ENCODE measurements at places on chromosomes 16 and 17.

- DNase-seq = no peak
Measured at GRCh38 chr16:46768809-46769208, 20.7 kb upstream of the MYLK3 start.

GRCh38 chr16:68900009-68900408, 56.7 kb downstream of the TANGO6 start:
- no peak for DNase-seq

- DNase-seq = peak; percentile 80
Measured at GRCh38 chr17:82298538-82299421, 18.6 kb downstream of the CD7 start.

- DNase-seq = peak; percentile 23
Measured at GRCh38 chr17:65402513-65403496, 158.6 kb downstream of the AXIN2 start.

GRCh38 chr17:5096731-5097100, 15.0 kb downstream of the ZNF232 start:
- DNase-seq = no peak

- DNase-seq = no peak
Measured at GRCh38 chr17:5588584-5588983, 4.3 kb upstream of the NLRP1 start.

DNA sequence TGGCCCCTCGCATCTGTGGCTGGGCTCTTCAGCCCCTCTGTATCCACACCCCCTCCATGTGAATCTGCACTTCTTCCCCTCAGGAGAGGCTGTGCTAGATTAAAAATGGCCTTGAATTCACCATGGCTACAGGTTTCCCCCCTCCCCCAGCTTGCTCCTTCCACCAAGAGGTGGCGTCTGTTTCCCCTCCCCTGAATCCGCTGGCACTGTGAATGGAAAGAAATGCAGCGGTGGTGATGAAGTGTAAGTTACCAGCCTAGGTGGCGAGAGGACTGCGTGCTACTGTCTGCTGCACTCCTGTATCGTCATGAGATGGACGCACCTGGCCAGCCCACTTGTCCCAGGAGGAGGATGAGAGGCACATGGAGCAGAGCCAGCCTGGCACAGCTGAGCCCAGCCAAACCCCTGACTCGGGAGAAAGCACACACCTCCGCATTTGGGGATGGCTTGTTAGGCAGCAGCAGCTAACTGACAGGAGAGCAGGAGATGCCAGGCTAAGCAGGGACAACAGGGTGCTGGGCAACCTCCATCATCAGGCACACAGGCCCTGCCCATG, 26.2 kb downstream of the TNFRSF13B start:
- DNase-seq = peak; percentile 41

DNA sequence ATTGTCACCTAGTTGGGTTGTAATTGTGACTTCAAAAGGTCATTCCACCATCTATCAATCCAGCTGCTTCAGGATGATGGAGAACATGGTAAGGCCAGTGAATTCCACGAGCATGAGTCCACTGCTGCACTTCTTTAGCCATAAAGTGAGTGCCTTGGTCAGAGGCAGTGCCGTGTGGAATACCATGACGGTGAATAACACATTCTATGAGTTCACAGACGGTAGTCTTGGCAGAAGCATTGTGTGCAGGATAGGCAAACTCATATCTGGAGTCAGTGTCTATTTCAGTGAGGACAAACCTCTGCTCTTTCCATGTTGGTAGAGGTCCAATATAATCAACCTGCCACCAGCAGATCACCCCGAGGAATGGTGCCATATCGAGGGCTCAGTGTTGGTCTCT, 650.9 kb downstream of the KCNJ2 start:
- DNase-seq = no peak

- no peak for DNase-seq
Measured at GRCh38 chr17:9383826-9384225, 191.8 kb downstream of the STX8 start.

GRCh38 chr16:86531191-86531545, 20.8 kb downstream of the FOXF1 start:
- DNase-seq = peak; percentile 88

DNA sequence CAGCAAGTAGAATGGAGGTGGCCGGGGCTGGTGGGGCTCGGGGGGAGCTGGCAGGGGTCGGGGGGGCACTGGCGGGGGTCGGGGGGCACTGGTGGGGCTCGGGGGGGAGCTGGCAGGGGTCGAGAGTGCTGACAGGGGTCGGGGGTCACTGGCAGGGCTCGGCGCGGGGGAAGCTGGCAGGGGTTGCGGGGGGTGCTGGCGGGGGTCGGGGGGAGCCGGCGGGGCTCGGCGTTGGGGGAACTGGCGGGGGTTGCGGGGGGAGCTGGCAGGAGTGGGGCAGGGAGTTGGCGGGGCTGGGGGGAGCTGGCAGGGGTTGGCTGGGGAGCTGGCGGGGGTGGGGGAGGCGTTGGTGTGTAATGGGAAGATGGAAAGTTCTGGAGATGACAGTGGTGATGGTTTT, 25.1 kb downstream of the CCDC57 start:
- DNase-seq = no peak

DNA sequence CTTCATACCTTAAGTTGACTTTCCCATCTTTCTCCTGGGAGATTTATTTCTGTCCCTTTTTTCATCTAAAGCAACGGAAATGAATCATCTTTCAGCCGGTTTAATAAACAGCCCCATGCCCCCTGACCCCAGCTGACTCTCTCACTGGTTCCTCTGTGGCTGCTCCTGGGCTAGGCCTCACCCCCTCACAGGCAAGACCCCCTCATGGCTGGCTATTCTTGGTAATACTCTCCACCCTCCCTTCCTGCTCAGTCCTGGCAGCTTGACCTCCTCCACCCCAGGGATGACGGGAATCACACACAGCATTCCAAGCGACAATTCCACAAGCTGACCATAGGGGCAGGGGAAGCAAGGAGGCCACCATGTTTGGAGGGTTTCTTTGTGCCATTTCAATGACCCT, 1.5 kb upstream of the ADAP2 start:
- peak; percentile 81 for DNase-seq

- peak; percentile 92 for DNase-seq
Measured at GRCh38 chr17:18182978-18183333, 672 bp upstream of the ALKBH5 start.

- no peak for DNase-seq
Measured at GRCh38 chr16:23902748-23903414, 67.1 kb downstream of the PRKCB start.

DNA sequence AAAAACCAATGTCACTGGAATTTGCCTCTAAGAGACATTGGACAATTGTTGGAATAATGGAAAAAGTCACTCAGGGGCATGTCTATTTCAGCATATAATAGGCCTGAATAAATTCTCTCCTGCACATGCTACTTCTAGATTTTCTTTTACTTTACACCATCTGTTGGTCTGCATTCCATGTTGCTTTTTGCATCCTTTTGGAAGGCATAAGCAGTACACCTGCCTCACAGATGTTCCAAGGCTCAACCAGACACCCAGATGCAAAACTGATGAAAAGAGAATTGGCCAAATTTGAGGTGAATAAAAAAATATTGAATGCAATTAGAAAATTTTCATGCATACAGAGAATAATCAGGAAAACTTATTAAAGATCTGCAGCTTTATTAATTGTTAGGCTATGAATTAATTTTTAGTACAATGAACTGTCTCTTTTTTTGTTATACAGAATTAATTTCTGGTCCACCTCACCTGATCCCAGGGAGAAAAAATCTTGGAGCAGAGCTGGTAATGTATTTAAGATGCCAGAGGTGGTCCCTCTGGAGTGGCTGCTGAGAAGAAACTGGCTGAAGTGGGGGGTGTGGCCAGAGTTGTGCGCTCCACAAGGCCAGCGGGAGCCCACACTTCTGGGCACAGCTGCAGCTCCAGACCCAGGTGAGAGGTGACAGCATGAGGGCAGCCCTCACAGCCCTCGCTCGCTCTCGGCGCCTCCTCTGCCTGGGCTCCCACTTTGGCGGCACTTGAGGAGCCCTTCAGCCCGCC, 778.6 kb downstream of the CDH11 start:
- no peak for DNase-seq

GRCh38 chr17:66200685-66201092, 8.8 kb upstream of the CEP112 start:
- peak; percentile 73 for DNase-seq

DNA sequence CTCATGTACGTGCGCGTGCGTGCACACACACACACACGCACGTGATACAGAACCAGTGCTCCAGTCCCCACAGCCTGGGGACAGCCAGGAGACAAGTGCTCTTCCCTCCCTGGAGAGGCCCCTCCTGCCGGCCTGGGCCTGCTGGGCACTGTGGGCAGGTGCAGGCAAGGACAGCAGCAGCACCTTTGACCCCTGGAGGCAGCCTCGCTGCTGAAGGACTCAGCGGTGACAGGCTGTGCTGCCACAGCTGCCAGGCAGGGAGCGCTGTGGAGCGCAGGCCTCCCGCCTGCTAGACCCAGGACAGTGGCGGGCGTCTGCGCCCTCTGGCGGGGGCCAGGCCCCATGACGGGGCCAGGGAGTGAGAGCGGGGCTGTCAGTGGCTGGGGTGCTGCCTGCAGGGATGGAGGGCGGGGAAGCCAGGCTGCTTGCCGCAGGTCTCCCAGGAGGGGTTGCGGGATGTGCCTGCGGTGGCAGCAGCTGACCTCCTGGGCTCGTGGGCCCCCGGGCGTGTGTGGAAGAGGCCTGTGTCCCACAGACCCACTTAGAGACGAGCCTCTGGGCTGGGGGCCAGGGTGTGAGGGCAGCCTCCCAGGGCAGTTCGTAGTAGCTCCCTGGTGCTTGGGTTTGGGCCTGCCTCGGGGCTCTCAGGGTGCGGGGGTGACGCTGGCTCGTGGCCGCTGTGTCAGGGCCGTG, 63.5 kb upstream of the PVALEF start:
- peak; percentile 100 for DNase-seq

DNA sequence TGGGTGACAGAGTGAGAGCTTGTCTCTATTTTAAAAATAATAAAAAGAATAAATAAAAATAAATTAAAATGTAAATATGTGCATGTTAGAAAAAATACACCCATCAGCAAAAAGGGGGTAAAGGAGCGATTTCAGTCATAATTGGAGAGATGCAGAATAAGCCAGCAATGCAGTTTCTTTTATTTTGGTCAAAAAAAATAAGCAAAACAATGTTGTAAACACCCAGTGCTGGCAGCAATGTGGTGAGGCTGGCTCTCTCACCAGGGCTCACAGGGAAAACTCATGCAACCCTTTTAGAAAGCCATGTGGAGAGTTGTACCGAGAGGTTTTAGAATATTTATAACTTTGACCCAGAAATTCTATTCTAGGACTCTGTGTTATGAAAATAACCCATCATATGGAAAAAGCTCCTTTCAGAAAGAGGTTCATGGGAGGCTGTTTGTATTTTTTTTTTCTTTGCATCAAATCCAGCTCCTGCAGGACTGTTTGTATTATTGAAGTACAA, 8.5 kb downstream of the STH start:
- DNase-seq = no peak

- DNase-seq = peak; percentile 48
Measured at GRCh38 chr16:48099455-48099854, 56.3 kb downstream of the ABCC12 start.

DNA sequence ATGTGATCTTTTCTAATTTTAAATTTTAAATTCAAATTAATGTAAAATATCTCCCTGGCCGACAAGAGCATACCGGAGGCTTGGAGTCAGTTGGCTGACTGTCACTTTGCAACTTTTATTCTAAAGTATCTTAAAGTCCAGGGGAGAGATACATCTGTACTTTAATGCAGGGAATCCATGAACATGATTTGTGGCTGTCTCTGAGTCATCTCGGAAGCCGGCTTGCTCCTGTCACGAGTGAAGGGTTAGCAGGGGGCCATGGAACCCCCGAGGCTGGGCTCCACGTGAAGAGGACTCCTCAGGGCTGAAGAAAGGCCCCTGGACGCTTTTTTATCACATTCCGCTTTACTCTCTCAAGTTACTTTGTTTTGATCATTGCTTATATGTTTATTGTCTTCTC, 13.3 kb downstream of the TVP23A start:
- no peak for DNase-seq

GRCh38 chr16:29852654-29853053, 10.4 kb downstream of the CDIPT start:
- DNase-seq = peak; percentile 54

GRCh38 chr16:84067640-84068039, 25.0 kb upstream of the SLC38A8 start:
- no peak for DNase-seq

GRCh38 chr17:73983621-73984400, 219.7 kb upstream of the RPL38 start:
- DNase-seq = no peak

All from osteoblast (primary cell).